Activated CD8-positive, alpha-beta memory T cell treated with anti-CD3 and anti-CD28 coated beads, Interleukin-2, amount 50 U/mL, for 4 hours (primary cell): ENCODE measurements at places on chromosomes 16 and 17.
A peak's percentile ranks its signal among the peaks of the same experiment; 100 is the strongest.

- DNase-seq: no peak
These were observed 42.2 kb downstream of the TIMM22 start for GRCh38 chr17:1039123-1039507.

DNA sequence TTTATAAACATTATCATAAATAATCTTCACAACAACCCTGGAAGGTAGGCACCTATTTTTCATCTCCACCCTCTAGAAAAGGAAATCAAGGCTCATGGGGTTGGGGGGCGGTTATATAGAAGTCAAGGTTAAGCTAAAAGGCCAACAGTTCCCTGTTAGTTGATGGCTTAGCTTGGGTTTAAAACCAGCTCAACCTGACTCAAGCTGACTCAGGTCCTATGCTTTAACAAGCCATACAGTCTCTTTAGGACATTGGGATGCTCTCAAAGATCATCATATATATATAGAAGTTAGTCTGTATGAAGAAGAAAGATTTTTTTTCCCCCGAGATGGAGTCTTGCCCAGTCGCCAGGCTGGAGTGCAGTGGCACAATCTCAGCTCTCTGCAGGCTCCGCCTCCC, 44.8 kb upstream of the MED13 start:
- no peak for DNase-seq

DNA sequence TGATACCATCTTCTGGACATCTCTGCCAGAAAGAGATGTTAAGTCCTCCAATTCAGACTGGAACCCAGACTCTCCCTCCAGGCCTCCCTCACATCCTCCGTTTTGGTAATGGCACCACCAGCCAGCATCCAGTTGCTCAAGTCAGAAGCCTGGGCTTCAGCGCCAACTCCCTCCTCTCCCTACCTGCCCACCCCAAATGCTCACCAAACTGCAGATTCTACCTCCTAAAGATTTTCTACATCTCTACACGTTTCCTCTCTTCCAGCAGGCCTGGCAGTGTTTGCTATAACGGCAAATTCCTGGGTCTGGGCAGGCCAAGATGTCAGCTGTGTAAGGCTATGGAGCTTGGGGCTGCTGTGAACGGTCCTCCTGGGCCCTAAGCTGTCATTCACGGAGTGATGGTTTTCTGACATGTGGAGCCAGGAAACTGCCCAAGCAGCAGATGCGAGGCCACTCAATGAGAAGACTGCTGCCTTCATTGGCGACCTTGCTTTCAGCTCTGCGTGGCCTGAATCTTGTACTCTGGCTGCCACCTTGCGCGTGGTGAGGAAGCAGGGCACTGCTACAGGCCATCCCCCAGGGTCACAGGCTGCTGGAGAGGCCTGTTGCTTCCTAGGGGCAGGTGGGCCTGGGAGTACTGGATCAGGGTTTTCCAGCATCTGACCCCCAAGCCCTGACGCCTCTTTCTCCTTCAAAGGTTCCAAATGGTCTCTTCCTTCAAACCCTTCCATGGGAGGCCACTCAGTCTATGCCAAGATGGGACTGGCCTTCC, 37.7 kb downstream of the TBX4 start:
- DNase-seq: no peak

GRCh38 chr17:16866436-16866835, 105.5 kb downstream of the TNFRSF13B start:
- no peak for DNase-seq

GRCh38 chr17:38616361-38616760, 10.6 kb upstream of the SRCIN1 start:
- no peak for DNase-seq

DNA sequence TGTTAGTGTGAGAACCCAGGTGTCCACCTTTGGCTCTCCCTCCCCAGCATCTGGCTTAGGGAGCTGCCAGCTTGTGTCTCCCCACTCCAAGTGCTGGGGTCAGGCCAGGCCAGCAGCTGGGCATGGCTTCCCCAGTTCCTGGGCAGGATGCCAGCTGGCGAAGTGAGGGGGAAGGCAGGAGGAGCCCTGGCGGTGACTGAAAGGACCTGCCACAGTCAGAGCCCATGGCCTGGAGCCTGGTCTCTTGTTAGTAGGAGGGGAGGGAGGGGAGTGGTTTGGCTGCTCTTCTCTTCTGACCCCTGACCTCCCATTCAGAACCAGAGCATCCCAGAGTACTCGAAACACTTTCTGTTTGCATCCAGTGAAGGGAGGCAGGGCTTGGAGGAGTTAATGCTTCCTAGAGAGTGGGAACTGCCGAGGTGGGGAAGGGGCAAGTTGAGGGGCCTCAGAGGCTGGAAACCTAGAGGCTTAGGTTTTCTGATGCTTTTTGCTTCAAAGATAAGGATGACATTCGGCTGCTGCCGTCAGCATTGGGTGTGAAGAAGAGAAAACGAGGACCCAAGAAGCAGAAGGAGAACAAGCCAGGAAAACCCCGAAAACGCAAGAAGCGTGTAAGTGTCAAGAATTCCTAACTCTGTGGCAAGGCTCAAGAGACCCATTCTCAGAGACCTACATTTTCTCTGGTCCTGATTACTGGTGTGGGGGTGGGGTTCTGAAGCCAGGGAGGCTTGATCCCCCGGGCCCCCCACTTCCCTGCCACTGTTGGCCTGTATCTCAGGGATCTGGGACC, 772 bp downstream of the CHD3 start:
- DNase-seq: peak; percentile 29

DNA sequence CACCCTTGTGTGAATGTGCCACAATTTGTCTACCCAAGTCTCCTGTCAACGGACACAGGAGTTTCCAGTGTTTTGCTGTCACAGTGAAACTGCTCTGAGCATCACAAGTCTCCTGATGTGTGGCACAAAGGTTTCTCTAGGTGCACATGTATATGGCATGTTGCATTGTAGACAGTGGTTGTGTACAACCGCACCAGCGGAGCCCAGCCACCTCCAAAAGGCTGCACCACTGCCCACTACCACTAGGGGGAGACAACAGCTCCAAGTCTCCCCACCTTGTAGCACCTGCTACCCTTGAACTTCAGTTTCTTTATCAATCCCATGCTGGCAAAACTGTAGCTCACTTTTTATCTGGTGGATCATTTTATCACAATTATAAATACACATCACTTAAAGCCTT, 95.5 kb upstream of the ZNF469 start:
- no peak for DNase-seq
